ENCODE measurements at places on chromosomes 2 and 18.
A peak's percentile ranks its signal among the peaks of the same experiment; 100 is the strongest.

DNA sequence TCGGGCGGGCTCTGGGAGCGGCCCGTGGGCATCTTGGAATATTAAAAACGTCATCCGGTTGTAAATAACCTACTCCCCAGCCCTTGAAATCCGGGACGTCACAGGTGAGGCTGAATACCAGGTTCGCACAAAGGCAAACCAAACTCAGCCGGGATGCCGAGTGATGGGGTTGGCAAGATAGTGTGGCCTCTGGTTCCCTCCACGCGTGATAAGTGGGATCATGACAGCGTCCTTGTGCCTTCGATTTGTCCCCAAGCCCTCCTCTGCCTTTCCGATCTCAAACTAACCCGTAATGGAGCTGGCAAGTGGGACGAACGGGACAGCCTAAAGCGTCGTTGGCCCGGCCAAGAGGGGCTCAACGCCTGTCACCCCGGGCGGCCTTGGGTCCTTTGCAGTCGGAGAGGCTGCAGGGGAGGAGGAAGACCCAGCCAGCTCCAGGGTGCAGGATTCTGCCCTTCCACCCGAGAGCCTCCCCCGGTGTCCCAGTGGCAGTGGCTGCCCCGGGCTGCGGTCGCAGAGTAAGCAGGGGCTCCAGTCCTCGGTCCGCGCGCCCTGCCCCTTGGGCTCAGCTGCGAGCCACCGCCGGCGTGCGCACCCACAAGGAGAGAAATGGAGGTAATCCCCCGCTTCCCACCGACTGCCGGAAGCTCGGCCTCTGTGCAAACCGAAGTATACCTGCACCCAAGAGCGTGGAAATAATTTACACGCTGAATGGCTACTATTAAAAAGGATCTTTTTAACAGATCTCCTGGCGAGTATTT lies 13.4 kb upstream of the PAX3 start:
- DNase-seq: no peak

GRCh38 chr2:21836261-21836660 lies 712.5 kb downstream of the TDRD15 start:
- no peak for DNase-seq

DNA sequence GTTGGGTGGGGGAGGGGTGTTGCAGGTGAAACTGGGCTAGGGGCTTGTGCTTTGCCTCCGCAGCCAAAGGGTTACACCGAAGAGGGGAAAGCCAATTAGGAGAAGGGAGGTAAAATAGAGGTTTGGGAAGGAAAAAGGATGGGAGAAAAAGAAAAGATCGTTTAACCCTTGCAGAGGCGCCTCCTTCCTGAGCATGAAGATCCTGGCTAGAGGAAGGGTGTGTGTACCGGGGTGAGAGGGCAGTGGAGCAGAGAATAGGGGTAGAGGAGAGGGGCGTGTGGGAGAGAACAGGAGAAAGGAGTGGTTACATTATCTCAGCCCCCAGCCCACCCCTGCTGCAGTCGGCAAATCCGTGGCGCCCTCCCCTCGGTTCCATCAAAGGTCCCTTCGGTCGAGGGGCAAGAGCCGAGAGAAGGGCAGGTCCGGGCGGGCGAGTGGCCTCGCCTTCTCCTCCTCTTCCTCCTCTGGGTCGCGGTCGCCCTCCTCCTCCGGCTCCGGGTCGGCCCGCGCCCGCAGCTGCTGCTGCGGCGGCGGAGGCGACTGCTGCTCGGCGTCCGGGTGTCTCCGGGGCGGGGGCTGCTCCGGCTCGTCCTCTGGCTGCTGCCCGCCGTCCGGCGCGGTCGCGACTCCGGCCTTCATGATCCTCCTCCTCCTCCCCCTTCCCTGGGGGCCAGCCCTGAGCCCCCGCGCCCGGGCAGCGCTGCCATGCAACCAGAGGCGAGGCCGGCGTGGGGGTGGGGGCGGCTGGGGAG lies 1.1 kb downstream of the MARCHF4 start:
- DNase-seq: peak; percentile 32

DNA sequence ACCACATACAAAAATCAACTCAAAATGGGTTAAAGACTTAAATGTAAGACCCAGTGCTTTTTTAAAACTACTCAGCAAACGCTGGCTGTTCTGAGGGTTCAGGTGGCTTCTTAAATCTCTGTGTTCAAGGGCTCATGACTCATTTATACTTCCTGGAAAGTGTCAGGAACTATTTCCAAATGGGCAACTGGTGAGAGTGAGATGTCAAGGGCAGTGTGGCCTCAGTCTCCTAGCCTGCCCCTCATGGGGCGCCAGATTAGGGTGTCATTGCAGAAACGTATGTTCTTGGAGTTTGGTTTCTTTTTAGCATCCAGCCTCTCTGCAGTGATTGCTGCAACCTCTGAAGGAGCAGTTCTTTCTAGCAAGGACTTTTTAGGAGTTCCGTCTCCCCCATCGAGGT lies 485.4 kb downstream of the TNS1 start:
- no peak for DNase-seq

DNA sequence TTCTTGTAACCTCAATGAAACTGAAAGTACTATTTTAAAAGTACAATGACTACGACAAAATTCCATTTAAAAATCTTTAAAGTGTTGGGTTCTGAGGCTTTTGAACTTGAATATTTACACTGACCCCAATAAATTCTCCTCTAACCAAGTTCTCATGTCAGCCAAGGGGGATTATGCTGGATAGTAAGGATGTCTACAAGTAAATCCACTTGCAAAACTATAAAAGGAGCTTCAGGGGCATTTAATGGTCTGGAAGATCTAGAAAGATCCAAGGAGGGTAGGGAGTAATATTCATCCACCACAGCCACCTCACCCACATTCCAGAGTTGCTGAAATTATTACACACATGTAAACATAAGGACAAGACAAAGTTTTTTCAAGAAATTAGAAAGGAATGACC lies 81.8 kb downstream of the ST6GAL2 start:
- DNase-seq: no peak

GRCh38 chr2:128160616-128161275 lies 69.7 kb downstream of the UGGT1 start:
- DNase-seq: no peak

DNA sequence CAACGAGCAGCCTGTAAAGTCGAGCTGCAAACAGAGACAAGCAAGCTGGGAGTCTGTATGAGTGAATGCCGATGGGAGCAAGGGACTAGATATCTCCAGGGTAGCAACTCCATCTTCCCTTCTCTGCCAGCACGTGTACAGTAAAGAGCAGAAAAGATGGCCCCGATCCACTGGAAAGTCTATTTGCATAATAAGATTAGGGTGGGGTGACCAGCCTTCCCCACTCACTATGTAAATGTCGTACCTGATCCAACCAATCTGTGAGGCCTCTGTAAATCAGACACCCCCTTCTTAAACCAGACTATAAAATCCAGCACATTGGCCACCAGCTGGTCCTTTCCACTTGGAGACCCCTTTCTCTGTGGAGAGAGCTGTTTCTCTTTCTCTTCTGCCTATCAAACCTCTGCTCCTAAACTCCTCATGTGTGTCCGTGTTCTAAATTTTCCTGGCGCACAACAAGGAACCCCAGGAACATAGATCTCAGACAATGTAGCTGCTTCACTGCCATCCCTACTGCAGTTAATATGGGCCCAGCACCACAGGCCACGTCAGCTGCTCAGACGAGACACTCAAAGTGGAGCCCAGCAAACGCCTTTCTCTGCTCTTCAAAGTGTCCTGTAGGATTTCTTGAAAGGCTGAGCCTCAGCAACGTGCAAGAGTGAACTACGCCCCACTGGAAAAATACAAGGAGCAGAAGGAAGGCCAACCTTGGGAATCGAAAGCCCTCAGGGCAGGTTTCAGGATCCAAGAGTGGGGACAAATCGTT lies 26.1 kb downstream of the DIPK1C start:
- no peak for DNase-seq

DNA sequence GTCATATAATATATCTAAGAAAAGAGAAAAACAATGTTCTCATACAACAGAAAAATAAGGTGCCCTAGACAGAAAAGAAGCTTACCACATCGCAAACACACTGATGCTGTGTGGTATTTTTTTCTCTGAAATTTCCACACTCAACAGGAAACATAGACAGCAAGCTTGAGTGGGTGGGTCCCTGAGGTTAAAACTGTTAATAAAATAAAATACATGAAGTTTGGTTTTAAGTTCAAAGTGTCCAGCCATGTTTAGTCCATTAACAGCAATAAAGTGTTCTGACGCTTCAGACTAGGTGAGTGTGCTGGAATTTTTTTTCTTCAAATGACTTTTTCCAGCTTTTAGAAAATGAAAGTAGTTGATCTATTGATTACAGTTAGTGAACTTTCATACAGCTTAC lies 83.3 kb upstream of the EPB41L5 start:
- no peak for DNase-seq

GRCh38 chr2:20616341-20616871 lies 34.5 kb downstream of the HS1BP3 start:
- no peak for DNase-seq

GRCh38 chr2:172562298-172562697 lies 6.4 kb downstream of the PDK1 start:
- no peak for DNase-seq

DNA sequence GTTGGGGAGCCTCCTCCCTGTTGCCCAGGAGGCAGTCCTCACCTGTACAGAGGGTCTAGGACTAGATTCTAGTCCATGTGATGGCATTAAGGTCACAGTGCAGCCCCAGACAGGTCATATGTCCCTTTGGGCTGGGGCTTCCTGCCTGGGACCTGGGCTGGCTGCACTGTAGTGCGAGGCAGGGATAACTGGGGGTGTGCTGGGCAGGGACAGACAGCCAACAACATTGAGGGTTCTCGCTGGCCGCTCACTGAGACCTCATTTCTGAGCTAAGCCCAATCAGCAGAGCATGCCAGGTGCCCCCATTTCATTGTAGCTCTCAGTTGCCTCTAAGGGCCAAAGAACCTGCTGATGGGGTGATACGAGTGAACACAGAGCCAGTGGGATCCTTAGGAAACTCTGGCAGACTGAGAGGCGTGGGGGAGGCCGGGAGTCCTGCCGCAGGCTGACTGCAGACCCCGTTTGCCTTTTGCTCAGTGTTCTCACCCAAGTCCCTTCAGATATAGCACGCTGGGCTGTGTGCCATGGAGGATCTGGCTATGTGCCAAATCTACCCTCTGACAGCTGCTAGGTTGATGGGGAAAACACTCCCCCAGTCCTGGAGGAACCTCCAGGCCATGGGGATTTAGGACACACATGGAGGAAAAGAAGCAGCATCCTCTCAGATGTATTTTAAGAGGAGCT lies 51.9 kb downstream of the DYSF start:
- no peak for DNase-seq

GRCh38 chr2:74893332-74893731 lies 59.4 kb downstream of the HK2 start:
- DNase-seq: peak; percentile 57

DNA sequence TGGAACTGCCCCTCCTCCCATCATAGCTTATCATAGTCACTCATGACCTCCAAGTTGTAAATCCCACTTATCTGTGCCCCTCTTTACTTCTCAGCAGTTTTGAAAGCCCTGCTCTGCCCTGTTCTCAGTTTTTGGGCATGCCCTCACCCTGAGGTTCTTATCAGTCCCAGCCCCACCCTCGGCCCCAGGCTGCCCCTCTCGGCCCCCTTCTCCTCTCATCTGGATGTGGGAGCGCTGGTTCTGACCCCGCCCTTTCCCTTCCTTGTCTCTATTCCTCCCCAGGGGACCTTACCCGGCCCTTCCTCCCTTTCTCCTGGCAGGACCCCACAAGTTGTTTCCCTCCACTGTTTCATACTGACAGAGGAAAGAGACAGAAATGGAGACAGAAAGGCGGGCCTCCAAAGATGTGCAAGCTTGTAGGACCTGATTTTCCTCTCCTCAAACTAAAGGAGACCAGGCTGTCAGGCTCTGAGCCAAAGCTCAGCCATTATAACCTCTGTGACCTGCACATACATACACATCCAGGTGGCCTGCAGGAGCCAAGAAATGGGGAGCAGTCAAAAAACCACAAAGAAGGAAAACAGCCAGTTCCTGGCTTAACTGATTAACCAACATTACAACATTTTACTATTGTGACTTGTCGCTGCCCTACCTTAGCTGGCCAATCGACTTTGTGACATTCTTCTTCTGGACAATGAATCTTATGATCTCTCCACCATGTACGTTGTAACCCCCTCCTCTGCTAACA lies 171.0 kb upstream of the HS6ST1 start:
- DNase-seq: no peak

DNA sequence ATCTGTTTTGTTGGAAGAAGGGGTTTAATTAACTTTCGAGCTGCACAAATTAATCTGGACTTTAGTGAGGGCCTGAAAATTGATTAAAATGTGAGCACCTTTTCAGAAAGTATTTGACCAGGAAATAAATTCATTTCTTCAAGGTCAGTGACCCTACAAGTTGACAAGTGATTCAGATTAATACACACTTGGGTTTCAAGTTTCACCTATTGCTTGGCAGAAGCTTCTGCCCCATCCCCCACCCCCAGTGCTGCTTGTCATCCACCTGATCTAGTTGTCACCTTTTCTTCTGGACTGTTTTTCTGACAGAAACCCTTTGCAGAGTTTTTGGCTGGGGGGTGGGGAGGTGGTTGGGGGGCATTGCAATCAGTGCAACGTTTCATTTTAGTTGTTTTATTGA lies 46.2 kb downstream of the RPRM start:
- no peak for DNase-seq

DNA sequence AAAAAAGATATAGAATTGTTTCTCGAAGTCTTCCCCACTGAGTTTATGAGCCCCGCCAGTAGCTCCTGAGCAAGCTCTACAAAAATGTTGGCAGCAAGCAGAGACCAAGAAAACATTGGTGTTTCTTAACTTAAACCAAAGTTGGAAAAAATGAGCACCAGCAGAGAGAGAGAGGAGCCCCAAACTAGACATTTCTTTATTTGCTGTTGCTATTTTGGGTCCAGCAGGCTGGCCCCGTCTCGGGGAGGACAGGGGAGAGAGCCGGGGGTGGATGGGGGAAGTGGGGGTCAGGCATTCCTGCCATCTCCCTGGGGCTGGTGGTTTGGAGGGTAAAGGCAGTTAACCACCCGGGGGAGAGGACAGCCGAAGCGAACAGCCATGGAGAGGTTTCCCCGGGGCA lies 113.0 kb downstream of the DYSF start:
- DNase-seq: no peak

DNA sequence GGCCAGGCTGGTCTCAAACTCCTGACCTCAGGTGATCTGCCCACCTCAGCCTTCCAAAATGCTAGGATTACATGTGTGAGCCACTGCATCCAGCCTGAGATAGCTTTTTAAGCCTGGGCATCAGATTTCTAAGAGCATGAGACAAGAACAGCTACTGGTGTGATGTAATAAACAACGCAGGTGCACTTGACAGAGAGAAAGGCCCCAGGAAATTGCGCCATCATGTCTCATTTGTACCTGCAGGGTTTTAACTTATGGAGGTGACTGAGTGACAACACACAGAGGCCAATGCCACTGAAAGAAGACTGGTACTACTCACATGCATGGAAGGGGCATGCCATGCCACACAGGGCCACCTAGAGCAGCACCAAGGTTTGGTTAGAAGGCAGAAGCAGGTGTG lies 209.4 kb downstream of the SP3 start:
- DNase-seq: no peak

DNA sequence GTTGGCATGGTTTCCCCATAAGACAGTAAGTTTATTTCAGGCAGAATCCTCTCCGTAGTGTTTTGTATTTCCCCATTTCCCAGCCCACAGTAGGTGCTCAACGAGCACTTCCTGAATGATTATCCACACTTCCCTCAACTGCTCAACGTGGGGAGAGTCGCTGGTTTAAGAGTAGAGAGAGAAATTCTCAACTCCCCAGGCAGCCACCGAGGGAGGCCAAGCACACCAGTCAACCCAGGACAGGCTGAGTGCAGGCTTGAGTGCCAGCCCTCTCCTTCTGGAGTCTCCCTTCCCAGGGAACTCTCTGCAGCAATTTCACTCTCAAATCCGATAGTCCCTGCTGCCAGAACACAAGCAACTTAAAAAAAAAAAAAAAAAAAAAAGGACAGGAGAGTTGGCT lies 92.0 kb upstream of the LMAN1 start:
- no peak for DNase-seq

Data from urothelium cell line (cell line).